ENCODE measurements at places on chromosomes 7 and 10. TPM values are rescaled to one million over a fixed set of nuclear protein-coding genes. Genes with fewer than 3 reads are reported as not detected.

C7orf33 gene
- 0.64 TPM for total RNA-seq

NUDT1 gene
- 11.1 TPM for total RNA-seq

ADIRF gene
- total RNA-seq = 3.2 TPM

ACBD7 gene
- total RNA-seq = 16.7 TPM

SORCS1 gene
- total RNA-seq = 25.6 TPM

FAM237B gene
- not detected for total RNA-seq

PRSS37 gene
- total RNA-seq = not detected

VWA2 gene
- total RNA-seq = 1.1 TPM

GPR37 gene
- 10.7 TPM for total RNA-seq

NUTM2E gene
- 0.45 TPM for total RNA-seq

HOXA4 gene
- total RNA-seq = not detected

MBL2 gene
- total RNA-seq = not detected

WDR86 gene
- 33.8 TPM for total RNA-seq

ASB13 gene
- total RNA-seq = 11.9 TPM

ZNF488 gene
- 2.9 TPM for total RNA-seq

GRCh38 chr10:70192326-70192968 is 22.1 kb upstream of the SAR1A start:
- DNase-seq = no peak

DNA sequence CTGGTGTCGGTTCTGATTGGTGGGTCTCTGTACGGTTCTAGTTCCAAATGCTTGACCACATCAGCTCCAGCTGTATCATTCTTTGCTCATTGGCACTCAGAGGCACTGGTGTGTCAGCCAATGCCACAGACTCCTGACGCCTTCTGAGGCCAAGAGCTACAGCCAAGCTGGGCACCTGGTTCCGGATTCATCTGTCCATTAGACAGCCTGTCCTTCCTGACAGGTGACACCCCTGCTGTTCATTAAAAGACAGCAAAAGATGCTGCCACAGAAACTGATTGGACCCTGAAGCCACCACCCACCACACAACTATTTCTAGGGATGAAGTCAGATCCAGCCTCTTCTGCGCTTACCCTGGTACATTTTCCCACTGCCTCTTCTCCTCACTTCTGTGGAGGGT is 35.6 kb downstream of the COL13A1 start:
- DNase-seq = peak; percentile 73

DNA sequence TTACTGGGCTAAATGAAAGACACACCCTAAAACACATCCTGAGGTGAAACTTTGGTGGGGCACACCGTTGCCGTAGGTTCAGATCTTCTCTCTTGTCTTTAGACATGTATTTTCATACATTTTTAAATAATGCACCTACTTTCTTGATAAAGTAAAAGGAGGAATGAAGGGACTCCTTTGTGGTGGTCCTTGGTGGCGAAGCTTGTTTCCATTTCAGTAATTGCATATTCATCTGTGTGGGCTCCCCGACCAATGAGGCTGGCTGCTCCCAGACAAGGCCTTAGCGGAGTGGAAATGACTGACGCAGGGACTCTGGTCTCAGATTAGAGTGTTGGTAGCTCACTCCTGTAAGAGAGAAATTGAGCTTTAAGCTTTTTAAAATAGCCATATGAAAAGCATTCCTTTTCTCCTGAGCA is 815 bp downstream of the CCSER2 start:
- DNase-seq = no peak

- peak; percentile 4 for DNase-seq
These were observed 545.9 kb downstream of the SUGCT start for GRCh38 chr7:40680657-40681056.

- no peak for DNase-seq
These were observed 13.1 kb downstream of the PLAU start for GRCh38 chr10:73923935-73924598.

DNA sequence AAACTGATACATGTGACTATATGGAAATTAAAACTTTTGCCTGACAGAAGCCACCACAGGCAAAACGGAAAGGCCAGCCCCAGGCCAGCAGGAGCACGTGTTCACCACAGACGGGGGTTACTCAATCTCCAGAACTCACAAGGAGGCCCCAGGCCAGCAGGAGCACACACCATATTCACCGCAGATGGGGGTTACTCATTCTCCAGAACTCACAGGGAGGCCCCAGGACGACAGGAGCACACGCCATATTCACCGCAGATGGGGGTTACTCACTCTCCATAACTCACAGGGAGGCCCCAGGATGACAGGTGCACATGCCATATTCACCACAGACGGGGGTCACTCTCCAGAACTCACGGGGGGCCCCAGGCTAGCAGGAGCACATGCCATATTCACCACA is 61.5 kb downstream of the NKX6-2 start:
- no peak for DNase-seq

DNA sequence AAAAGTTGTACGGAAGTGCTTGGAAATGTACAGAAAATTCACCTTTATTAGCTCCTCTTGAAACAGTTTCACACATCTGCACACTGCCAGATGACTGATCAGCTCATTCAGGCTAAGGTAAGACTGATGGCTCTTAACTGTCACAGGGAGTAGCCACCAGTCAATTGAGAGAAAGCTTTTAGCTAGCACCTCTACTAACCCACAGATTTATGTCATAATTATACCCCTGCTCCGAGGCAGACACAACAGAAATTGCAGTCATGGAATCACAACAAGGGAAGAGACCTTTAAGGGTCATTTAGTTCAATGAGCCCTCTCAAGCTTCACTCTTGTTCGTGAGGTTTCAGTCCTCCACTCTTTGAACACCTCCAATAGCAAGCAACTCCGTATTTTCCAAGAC is 235.4 kb downstream of the TRIL start:
- no peak for DNase-seq

DNA sequence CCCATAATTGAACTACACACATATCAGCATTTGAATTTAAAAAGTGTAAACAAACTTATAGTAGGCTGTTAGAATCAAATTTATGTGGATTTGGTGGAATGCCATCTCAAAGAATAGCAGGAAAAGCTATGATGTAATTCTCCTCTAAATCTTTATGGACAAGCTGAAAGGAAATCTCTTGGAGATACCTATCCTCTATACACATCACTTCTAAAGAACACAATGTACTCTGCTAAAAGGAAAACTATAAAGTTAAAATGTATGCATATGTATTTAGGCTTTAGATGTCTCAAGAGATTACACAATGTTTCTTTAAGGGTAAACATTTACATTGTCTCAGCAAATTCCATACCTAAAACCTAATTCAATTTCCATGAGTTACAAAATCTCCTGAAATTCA is 323.3 kb downstream of the CRPPA start:
- no peak for DNase-seq

GRCh38 chr7:98285157-98286092 is 3.9 kb downstream of the BRI3 start:
- no peak for DNase-seq

DNA sequence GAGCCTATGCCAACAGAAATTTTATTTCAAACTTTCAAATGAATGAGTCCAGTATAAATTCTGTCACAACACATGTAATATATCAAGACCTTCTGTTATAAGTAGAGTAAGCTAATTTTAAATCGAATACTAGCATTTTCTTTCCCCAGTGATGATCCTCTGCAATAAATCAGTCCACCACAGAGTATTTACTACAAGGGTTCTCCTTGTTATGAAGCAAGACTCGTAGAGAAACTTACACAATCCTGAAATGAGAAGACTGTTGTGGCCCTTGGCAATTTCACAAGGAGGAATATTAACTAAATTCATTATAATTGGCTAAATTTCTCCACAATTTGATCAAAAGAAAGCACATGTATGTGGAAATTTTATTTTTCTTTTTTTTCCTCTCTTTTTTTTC is 312.4 kb upstream of the DGKB start:
- no peak for DNase-seq

DNA sequence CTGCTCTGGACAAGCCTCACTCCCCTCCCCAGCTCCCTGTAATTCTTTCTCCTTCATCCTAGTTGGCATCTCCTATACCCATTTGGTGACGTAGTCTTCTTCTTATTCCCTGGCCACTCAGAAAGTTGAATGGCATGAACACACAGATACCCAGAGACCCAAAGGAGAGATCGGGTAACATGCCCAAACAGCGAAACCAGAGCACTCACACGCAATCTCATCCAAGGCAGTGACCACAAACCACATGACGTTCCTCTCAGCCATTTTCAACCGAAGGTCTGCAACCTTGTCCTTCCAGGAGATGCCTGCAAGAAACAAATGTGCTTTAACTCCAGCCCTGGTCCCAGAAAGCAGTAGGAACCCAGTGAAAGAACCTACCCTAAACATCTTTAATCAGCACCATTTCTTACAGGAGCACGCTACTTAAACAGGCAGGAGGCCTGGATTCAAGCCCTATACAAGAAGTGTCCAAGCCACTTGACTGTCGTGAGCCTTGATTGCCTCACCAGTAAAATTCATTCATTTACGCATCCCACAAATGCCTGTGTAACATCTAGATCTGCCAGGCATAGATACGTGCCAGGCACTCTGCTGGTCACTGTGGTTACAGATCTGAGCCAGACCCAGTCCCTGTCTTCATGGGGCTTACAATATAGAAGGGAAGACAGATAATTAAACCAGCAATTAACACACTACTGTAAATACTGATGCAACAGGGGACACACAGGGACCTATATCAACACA is 37.1 kb downstream of the XPNPEP1 start:
- DNase-seq = no peak

DNA sequence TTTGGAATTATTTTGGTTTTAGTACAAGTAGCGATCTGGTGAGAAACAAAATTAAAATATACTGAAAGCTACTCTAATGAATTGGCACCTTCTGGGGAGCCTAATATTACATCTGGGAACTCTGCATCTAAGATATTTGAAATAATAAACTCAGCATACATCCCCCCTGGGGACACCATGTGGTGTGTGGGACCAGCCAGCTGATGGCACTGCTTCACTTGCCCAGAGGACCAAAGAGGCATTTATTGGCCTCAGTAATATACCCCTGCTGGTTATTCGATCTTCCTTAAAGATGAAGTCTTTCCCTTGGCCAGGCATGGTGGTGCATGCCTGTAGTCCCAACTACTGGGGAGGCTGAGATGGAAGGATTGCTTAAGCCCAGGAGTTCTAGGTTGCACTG is 195.1 kb upstream of the AUTS2 start:
- DNase-seq = no peak

GRCh38 chr10:96089670-96090462 is 40.2 kb upstream of the ZNF518A start:
- peak; percentile 87 for DNase-seq

DNA sequence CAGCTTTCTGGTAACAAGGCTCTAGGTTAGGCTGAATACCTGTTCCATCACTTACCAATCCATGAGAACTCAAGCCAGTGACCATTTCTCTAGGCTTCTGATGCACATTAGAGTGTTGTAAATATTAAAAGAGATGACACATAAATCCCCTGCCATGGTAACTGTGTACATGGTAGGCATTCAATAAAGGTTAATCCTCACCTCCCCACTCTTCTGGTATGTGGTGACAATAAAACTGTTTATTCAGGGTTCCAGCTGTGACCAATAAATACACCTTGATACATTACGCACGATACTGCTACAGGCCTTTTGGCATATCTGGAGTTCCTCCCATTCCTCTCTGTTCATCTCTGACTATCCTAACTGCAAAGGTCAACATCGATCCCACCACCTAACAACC is 171.9 kb downstream of the SRPK2 start:
- no peak for DNase-seq

- DNase-seq = peak; percentile 79
These were observed 50.5 kb upstream of the FOXK1 start for GRCh38 chr7:4631380-4632179.

- no peak for DNase-seq
These were observed 43.1 kb downstream of the CREB3L2 start for GRCh38 chr7:137958470-137959431.

- no peak for DNase-seq
These were observed 70.6 kb downstream of the REEP3 start for GRCh38 chr10:63591600-63592379.

GRCh38 chr7:132475669-132476116 is 100.6 kb downstream of the PLXNA4 start:
- DNase-seq = no peak

DNA sequence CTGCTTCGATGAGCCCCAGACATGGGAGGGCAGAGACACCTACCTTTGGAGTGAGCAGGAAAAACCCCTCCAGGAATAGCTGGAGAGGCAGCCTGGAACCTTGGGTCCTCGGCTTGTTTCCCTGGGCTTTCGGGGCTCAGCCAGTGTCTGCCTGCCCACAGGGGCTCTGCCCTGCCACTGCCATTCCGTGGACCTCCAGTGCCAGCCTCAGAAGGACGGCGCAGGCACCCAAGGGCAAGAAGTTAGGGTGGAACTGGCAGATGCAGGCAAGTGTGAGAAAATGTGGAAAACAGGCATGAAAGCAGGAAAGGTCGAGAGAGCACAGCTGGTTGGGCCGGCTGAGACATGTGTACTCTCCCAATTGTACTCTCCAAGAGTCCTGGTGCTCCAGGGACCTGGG is 281.5 kb downstream of the GRID1 start:
- no peak for DNase-seq

GRCh38 chr10:129470103-129470851 is 3.2 kb downstream of the MGMT start:
- no peak for DNase-seq

DNA sequence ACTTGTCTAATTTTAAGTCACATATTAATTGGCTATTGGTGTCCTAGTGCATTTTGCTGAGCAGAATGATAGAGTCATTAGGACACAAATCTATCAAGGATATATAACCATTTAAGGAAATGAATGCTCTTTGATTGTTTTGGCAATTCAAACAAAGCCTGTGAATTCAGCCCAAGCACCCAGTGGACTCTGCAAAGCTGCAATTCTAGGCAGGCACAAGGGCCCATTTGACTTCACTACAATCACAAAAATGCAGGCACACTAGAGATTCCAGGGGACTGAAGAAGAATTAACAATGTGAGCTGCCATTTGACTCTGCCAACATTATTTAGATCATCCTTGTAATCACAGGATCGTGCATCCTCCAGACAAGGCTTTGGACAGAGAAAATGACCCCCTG is 544.2 kb upstream of the PHF14 start:
- no peak for DNase-seq

DNA sequence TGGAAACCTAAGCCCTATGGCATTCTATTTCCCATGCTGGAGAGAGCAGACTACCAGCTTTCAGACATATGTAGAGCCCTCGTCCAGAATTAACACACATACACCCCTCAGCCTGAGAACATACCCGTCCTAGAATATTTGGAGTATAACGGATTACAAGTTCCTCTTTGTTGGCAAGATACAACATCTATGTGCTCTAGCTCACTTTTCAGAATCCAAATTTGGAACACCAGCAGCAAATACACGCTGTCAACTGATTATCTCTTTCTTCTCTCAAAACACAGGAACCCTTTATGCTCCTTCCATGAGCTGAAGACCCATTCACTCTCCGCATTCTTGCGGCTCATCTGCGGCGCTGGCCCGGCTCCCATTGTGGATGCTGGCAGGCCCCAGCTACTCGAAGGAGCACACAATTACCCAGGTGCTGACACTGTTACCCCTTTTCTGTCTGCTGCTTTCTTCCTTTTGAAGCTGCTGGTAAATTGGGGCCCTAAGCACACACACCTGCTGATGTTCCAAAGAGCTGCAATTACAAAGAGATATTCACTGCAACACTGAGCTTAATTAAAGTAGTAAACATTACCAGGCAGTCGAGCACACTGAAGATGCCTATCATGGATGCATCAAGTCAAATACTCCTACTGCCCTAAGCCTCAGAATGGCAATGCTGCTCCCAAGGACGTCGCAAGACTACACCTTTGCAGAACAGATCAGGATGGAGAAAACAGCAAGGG is 70.0 kb downstream of the VOPP1 start:
- DNase-seq = no peak

- no peak for DNase-seq
These were observed 15.6 kb downstream of the BLNK start for GRCh38 chr10:96255549-96256333.

- no peak for DNase-seq
These were observed 335.1 kb upstream of the MBL2 start for GRCh38 chr10:53107711-53108110.
